CD4-positive, alpha-beta T cell treated with Interleukin-6 at 100 ng/mL for 8 hours (primary cell): ENCODE measurements at places on chromosomes 6 and 20.

- no peak for DNase-seq
Measured at GRCh38 chr6:153130515-153131036, 506 bp downstream of the RGS17 start.

DNA sequence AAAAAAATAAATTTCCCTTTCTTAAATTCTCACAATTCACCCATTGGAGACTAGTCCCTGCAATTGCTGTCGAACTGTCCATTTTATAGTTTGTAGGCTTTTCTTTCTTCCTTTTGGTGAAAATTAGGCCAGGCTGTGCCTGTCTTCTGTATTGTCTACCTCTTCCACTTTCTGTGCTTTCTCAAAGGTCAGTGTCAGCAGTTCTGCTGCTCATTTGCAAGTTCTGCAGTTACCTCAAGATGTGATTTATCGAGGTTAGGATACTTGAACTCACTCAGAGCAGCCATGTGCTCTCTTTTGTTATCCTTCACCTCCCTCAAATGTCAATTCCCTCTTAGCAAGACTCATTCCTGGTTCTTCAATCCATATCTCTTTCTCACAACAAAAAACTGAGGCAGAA is 179.1 kb downstream of the SLC35F1 start:
- no peak for DNase-seq

- no peak for DNase-seq
Measured at GRCh38 chr6:44667226-44667625, 279.7 kb downstream of the CDC5L start.

DNA sequence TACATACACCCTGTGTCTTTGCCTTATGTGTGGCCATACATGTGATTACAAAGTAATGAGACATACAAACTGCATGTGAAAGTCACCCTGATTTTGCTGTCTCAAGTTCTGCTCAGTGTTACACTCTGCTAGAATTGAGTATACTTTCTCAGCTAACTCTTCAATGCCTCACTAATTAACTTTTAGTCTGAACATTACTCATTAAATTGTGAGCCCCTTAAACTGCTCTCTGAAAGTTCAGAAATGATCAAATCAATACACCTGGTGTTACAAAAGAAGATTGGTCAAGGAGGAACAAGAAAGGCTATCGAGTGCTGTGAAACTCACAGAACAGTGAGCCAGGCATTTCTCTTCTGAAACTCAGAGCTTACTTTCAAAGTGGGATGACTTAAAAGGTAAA is 71.3 kb downstream of the MKKS start:
- no peak for DNase-seq

DNA sequence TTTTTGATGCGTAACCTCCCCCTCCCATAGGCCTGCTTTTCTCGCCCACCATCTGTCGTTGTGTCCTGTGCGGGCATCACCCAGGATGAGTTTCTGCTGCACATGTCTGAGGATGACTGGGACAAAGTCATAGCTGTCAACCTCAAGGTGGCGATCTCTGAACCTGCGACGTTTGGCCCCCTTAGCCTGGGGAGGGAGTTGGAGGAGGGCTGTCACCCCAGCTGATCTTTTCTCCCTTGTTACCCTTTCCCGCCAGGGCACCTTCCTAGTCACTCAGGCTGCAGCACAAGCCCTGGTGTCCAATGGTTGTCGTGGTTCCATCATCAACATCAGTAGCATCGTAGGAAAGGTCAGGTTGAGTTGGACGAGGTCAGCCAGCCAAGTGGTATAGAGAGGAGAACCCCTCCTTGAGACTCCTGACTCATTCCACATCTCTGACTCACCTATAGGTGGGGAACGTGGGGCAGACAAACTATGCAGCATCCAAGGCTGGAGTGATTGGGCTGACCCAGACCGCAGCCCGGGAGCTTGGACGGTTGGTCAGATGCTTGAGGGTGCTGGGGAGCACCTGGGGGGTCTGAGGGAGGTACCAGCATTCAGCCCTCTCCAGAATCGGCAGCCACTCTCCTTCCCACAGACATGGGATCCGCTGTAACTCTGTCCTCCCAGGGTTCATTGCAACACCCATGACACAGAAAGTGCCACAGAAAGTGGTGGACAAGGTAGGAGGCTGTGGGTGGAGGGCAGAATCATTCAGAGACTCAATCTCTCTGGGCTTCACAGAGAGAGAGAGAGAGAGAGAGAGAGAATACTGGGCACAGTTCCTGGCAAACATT is 954 bp downstream of the HSD17B8 start:
- no peak for DNase-seq

- DNase-seq, result no peak
Measured at GRCh38 chr6:101800598-101800997, 407.1 kb downstream of the GRIK2 start.
